ENCODE measurements at places on chromosomes 5 and 9.

GRCh38 chr5:138230981-138231589, 18.0 kb upstream of the CDC23 start:
- peak; percentile 33 for DNase-seq

DNA sequence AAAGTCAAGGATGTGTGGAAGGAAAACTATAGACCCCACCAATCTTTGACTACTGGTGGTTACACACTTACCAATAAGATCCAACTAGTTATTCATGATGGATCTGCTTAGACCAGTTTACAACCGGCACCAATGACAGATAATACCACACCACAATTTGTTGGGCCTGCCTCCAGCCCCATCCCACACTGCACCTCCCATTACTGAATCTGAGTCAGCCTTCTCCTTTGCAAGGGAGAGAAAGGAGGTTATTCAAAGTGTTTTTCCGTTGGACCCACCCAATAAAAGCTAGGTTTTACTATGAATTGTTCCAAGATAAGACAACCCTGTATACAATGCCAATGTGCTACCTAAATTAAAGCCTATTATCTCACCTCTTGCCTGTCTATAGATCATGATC, 453.5 kb downstream of the MTRR start:
- DNase-seq: no peak

GRCh38 chr5:154197801-154198491, 7.4 kb downstream of the GALNT10 start:
- DNase-seq: peak; percentile 14

DNA sequence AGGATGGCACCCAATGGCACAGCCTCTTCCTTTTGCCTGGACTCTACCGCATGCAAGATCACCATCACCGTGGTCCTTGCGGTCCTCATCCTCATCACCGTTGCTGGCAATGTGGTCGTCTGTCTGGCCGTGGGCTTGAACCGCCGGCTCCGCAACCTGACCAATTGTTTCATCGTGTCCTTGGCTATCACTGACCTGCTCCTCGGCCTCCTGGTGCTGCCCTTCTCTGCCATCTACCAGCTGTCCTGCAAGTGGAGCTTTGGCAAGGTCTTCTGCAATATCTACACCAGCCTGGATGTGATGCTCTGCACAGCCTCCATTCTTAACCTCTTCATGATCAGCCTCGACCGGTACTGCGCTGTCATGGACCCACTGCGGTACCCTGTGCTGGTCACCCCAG, 25.4 kb downstream of the HRH2 start:
- DNase-seq: no peak

GRCh38 chr9:6566409-6567139, 79.0 kb downstream of the GLDC start:
- DNase-seq: peak; percentile 99

DNA sequence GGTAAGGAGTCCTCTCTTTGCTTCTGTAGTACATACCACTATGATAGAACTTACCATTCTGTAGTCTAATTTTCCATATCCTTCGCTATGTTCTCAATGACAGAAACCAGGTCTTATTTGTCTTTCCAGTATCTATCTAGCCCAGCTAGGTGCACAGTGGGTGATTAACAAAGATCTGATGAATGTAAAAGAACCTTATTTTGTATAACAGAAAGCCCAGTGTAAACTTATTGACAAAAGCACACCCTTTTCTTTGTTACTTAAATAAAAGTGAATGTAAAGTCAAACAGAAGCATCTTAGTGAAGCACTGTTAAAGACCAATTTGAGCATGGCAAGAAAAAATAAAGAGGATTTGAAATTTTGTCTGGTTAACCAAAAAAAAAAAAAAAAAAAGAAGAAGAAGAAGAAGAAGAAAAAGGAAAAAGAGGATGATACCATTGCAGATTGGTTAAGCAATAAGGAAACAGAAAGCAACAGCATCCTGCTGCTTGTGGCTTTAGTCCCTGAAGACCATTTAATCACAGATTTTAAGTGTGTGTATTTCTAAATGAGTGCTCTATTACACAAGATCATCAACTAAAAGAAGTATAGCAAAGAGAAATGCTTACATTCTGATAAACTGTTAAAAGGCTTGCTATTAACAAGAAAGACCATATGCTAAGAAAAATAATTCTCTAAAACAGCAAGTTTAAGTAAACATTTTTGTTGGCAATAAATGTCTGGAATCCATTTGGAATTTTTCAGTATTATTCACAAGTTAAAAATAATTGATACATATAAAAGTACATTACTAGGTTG, 21.2 kb downstream of the MEGF9 start:
- DNase-seq: no peak

DNA sequence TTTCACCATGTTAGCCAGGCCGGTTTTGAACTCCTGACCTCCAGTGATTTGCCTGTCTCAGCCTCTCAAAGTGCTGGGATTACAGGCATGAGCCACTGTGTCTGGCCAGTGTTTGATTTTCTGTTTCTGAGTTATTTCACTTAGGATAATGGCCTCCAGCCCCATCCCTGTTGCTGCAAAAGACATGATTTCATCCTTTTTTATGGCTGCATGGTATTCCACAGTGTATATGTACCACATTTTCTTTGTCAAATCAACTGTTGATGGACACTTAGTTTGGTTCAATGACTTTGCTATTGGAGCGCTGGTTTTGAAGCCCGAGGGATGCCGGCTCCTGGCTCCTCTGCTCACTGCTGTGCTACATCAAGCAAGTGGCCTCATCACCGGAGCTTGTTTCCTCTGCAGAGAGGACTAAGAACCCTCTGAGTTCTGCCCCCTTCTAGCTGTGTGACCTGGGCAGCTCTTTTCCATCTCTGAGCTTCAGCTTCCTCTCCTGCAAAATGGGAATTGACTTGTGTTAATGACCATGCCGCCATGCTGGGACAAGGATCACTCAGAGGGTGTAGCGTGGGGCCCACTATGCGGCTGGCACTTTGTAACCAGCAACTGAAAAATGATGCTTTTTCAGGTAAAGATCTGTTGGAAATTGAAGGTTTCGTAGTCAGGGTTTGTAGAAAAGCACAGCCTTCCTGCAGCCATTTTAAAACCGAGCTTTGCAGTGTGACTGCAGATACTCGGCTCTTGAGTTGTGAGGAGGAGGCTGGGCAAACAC, 4.6 kb upstream of the NEURL1B start:
- DNase-seq: no peak

- DNase-seq: no peak
Measured at GRCh38 chr9:105027084-105027483, 99.1 kb upstream of the ABCA1 start.

DNA sequence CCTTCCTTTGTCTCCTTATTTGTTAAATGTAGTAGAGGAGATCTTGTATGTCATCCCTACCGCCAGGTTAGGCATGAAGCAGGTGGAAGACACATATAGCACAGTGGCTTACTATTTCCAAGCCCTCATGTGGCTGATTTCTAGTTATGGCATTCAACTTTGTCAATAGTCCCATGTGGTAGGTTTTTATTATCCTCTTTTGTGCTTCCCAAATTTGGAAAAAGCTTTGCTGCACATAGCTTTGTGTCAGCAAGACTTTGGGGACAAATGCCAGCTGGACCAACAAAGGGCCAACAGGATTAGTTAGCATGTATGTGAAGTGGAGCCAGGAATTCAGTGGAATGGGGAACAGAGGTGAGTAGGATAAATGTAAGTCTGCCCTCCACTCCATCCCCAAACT, 276.3 kb downstream of the PSAT1 start:
- no peak for DNase-seq

- no peak for DNase-seq
Measured at GRCh38 chr5:122653087-122654017, 121.5 kb upstream of the SNX2 start.

DNA sequence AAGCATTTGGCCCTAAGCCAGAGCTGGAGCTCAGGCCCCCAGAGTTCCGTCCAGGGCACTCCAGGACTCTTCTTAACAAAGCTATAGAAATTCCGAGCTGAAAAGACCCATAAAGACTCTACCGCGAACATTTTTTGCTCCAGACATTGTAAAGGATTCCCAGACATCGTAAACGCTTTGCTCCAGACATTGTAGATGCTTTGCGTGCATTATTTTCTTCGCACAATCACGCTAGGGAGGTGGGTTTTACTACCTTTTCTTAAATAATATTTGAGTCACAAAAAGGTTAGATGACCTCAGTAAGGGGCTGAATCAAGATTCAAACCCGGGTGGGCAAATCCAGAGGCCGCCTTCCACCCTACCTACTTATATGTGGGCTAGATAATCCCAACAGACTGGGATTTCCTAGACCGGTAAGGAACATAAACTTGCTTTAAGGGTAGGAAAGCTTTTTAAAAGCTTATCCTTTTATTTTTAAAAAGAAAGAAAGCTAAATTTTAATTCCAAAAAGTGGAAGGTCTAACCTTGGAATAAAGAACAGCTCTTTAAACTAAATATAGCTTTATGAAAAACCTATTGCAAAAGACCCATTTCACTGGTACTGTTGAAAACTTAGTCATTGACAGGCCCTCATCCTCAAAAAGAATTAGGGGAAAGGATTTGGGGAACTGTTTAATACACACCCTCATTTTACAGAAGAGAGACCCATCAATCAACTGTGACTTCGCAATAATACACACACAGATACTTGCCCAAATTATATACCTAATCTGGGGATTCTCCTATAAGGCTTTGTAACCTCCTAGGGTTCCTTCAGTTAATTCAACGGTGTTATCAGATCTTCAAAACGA, 822 bp upstream of the TNIP1 start:
- peak; percentile 80 for DNase-seq

DNA sequence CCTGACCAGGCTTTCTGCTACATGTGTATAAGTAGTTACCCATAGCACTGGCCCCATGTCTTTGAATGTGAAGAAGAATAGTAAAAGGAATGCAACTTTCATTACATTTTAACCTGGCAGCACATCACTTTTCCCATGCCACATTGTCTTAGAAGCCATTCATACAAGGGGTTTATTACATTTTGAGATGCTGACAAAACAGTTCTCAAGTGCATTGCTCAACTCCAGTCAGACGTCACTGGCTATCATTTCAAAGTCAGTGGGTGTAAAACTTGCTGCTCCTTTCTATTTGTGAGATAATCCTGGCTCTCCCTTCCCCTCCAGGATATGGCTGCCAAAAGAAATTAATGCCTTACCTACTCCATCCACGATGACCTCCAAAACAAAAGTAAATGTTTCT, 97.0 kb upstream of the VCAN start:
- no peak for DNase-seq

DNA sequence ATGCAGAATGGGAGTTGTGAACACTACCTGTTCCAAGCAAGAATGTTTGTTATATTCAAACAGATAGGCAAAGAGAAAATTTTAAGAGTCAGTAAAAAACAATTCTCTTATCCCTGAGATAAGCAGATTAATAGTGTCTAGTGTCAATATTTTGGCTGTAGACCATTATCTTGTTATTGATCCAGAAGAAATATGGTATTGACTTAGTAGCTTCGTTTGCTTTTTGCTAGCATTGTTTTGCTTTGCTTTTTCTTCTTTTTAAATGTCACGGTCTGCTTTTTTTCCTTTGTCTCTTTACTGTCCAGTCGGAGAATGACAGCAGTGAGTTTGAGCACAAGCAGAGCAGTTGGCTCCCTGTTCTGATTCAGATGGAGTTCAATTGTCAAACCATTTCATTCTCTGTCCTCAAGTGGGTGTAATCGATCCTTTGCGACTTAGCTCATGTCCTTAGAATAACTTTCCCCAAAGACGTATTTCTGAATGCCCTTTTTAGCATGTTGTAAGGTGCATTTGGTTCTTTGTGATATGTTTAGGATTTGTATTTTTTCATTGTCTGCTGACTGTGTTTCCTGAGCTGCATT, 29.3 kb downstream of the FUBP3 start:
- no peak for DNase-seq

Data from lung microvascular endothelial cell (primary cell).